ENCODE measurements at places on chromosomes 4 and X.

GRCh38 chrX:42720209-42720608 lies 57.8 kb downstream of the PPP1R2C start:
- DNase-seq: no peak

DNA sequence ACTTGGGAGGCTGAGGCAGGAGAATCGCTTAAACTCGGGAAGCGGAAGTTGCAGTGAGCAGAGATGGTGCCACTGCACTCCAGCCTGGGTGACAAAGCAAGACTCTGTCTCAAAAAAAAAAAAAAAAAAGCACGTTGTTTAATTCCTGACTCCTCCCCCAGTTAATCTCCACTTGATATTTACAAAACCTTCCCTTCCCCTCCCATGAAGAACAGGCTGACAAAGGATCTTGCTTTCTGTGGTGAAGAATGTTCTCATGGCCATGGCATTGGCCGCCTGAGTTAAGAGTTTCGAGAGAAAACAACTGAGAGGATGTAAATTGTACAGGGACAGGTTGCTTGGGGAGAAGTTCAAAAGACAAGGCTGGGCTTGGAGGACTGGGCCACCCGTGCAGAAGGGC lies 168.2 kb upstream of the BCOR start:
- no peak for DNase-seq

DNA sequence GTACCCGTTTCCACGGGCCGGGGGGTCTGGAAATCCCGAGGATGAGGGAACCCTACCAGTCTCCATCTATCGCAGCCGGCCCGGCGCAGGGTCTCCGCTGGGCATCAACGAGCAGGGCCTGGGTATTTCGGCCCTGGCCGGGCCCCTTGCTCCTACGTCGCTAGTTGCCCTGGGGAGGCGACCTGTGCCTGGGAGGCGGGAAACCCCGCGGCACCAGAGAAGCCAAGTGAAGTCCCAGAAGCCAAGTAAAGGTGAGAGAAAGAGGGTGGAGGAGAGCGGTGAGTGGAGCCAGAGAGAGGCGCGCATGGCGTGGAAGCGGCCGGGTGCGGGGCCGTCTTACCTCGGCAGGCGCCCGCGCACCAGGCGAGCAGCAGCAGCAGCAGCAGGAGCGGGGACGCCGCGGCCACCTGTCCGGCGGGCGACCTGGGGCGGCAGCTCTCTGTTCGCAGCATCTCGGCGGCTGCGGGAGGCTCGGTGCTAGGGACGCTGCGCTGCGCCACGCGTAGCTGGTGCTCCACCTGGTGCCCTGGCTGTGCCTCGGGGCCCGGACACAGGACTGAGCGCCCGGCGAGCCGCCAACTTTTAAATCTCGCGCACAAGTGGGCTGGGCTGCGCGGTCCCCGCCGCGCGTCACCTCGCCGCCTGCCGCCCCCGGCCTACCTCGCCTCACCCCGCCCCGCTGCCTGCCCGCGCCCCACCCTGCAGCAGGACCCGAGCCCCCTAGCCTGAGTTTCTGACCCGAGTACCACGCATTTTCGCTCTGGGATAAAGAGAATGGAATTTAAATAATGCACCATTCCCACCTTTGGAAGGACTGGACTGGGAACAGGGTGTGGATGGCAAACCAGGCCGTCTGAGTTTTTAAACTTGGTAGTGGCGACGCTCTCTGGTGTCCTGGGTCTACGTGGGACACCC lies at the start of gene NMU:
TSS of gene NMU (minus strand) at position 558 of the 915 bp plus-strand sequence. CDS start at position 452, 106 bp downstream.
- DNase-seq: no peak

DNA sequence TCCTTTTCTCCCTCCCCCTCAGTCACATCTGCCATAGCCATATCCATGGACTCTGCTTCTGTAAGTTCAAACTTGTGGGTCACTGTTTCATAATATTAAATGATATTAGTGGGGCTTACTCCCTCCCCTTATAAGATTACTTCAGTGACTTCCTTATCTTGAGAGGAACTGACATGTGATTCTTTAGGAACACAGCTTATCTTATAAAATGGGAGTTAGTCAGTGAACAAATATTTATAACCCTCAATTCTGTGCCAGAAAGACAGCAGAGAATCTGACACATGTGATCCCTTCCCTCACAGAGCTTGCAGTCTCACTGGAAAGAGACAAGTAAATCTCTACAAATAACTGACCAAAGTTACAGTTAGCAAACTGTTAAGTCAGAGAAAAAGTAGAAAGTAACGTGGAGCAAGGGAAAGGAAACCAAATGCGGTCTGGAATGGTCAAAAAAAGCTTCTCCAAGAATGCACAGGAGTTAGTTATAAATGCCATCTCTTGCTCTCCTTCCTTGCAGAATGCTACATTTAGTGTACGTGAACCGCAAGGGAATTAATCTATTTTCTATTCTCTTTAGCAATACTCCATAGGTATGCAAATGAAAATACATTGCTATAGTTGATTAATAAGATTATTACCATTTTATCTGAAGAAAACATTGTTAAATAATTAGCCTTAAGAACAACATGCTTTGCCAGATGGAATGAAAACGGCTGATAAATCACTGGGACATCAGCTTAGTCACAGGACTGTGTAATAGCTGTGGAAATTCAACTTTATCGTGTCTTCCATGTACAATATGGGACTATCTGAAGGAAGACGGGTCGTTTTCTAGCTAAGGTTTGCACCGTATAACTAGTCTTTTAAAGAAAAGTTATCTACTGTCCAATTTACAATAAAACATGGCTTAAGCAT lies 29.0 kb downstream of the SGMS2 start:
- no peak for DNase-seq

- no peak for DNase-seq
Observed at GRCh38 chrX:72573158-72573511, 492 bp upstream of the HDAC8 start.

GRCh38 chr4:15690020-15690809 lies 8.6 kb downstream of the FAM200B start:
- peak; percentile 81 for DNase-seq

DNA sequence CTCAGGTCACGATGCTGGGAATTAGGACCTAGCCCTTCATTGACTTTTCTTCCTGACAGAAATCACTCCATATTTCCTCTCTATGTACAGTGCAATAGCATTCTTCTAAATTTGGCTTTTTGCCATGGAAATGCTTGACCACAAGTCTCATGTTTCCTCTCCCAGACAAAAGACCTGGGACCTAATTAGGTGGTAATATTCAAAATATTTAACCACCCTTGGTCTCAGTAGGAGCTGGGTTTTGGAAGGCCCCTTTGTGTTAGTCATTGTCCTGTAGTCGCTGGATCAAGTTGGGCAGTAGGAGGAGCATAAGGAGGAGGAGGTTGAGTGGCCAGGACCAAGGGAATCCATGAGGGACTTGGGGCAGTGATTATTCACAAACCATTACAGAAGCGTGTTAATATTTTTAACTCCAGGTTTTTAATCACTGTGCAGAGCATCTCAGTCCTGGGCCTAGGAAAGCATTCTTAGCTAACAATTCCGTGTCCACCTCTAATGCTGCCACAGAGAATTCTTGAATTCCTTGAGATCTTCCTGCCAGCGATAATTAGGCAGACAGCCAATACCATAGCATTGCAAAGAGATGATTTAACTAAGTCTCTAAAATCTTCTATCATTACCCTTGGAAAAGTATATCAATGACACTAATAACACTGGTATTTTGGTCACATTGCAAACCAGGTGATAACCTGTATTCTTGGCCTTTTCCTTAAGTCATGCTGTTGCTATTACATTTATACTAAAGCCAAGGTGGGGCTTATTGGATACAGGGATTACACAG lies 25.0 kb upstream of the SHROOM4 start:
- DNase-seq: no peak

DNA sequence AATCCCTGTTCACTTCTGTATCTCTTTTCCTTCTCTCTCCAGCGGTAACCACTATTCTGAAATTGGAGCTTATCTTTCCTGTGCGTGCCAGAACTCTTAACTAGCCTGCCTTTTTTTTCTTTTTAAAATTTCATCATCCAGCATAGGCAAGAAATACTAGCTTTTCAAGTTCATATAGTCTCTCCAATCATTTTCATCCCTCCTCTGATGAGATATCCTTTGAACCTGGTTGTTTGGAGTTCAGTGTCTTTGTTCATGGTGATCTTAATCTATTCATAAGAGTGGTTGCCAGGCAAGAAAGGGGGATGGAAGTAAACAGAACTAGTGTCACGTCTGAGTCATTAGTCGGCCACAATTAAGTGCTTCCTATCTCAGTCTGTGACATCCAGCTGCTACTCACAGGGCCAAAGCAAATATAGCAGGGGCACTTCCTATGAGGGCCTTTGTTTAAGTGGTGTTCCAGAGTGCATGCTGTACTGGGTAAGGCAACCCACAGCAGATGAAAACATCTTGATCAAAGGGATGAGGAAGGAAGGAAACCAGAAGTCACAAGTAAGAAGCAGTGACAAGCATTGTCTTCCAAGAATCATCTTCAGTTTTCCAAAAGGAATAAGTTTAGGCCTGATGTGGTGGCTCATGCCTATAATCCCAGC lies 56.4 kb upstream of the XIAP start:
- DNase-seq: peak; percentile 81

GRCh38 chrX:153933748-153934147 lies 1.1 kb downstream of the NAA10 start:
- peak; percentile 27 for DNase-seq

DNA sequence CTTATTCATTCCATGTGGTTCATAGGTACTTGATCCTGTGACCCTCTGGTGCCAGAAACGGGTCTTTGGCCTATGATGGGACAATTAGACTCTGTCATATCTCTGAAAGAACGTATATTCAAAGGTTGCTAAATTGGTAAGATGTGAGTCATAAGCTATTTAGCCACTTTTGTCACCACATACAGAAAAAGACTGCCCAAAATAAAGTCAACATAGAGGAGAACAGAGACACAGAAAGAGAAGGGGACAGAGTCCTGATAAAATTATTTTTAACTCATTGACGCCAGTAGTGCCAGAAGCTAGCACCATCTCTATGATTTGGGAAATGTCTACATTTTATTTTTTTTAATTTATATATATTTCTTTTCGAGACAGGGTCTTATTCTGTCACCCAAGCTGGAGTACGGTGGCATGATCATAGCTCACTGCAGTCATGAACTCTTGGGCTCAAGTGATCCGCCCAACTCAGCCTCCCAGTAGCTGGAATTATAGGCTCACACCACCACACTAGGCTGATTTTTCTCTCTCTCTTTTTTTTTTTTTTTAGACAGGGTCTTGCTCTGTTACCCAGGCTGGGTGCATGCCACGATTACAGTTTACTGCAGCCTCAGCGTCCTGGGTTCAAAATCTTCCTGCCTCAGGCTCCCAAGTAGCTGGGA lies 92.1 kb upstream of the COX18 start:
- peak; percentile 61 for DNase-seq

DNA sequence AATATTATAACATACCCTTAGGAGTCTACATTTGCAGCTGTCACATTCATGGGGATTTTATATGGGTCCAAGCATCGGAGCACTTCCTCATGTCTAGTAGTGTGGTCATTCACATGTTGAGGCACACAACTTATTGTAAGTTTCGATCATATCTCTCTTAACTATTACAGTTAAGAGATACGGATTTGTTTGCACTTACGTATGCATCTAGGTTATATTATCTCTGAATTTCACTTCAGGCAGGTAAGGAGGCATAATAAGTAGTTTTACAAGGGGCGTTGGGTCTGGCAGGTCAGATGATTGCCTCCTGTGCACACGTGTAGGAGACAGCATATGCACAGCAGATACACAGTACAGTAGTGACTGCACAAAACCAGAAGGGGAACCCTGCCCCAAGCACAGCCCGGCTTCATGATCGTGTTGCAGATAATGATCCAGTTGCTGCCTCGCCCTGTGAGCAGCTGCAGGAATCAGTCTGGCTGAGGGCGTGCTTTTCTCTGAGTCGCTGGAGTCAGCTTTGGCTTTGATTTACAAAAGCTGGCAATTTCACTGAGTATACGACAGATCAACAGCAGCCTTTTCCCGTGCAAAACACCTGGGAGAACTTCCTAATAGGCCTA lies 302.9 kb upstream of the GATB start:
- DNase-seq: no peak

GRCh38 chr4:84565951-84566350 lies 17.0 kb upstream of the CDS1 start:
- no peak for DNase-seq

DNA sequence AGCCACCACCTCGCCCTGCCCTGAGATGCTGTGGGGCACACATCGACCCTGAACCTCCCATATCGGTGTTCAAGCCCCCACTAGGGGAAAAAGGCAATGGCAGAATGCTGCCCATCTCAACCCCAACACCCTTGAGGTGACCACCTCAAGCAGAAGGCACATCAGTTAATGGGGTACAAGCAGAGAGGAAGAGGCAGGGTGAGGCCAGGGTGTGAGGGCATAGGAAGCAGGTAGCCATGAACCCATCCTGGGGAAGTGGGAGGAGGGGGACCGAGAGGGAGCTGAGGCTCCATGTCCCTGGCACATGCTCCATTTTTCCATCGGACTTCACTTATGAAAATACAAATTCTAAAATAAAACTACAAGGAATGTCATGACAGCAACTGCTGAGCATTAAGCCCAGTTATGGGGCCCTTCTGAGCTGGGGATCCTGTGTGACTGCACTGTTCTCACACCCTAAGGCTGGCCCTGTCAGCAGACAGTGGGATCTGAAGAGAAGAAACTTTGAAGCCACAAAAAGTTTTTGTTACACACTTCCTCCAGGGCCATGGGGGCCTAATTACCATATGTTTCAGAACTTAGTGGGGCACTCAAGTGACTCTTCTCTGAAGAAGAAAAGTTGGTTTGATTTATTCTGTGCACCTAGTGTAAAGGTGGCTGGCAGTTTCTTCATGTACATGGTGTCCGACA lies 68.2 kb upstream of the FAM241A start:
- DNase-seq: no peak

GRCh38 chr4:869776-870175 lies 43.8 kb upstream of the CPLX1 start:
- DNase-seq: no peak

DNA sequence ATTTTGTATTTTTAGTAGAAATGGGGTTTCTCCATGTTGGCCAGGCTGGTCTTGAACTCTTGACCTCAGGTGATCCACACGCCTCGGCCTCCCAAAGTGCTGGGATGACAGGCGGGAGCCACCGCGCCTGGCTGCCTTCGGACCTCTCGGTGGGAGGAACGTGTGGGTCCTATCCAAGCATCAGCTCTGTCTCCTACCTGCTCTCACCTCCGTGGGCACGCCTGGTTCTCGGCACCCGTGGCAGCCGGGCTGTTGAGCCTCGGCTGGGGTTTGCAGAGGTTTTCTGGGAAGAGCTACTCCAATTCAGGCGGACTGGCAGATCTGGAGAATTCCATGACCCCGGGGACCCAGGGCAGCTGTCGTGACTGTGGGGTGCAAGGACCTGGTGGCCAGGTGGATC lies 23.6 kb upstream of the PPP2R3B start:
- no peak for DNase-seq

DNA sequence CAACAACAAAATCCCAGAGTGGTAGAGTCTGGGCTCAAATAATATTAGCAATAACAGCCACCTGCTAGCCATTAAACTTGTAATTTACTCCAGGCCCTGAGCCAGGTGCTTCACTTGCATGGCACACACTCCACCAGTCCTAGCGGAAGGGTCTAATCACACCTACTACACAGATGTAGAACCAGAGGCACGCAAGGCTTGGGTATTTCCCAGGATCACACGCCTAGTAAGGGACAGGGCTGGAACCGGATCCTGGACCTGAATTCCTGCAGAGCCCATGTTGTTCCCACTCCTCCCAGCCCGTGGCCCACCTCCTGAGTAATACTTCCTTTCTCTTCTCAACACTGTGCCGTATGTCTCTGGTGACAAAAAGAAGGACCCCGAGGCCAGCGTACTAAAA lies 5.7 kb downstream of the MAGEA1 start:
- no peak for DNase-seq

All from MV-4-11 (cell line).